Activated naive CD4-positive, alpha-beta T cell treated with anti-CD3 and anti-CD28 coated beads, Interleukin-2, amount 10 ng/mL, durations not matched to agents 7 days and 5 days (primary cell): ENCODE measurements at places on chromosomes 2 and 18.

- DNase-seq = no peak
Measured at GRCh38 chr2:112643488-112643887, 2.3 kb upstream of the SLC20A1 start.

GRCh38 chr18:13217466-13217961 is 1.0 kb upstream of the LDLRAD4 start:
- peak; percentile 71 for DNase-seq

DNA sequence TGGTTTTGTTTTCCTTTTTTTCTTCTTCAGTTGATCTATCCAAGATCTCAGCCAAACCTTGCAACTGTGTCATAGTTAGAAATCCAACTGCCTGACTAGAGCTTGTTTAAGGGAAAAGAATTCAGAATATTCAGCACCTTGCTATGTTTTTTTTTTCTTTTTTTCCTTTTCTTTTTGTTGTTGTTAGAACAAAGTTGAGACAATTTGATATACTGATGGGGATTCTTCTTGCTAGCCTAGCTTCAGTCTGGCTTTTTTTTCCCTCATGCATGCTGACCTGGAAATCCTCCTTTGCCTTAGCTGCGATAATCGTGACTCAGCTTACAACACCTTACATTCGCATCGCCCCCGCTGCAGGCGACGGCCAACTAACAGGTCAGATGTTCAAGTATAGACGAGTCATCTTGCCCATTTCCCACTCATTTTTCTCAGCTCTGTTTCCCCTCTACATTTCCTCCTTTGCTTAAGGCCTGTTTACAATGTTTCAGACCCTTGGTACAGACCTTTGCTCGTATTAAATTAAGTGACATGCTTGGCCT is 487.2 kb upstream of the RAB12 start:
- DNase-seq = no peak

DNA sequence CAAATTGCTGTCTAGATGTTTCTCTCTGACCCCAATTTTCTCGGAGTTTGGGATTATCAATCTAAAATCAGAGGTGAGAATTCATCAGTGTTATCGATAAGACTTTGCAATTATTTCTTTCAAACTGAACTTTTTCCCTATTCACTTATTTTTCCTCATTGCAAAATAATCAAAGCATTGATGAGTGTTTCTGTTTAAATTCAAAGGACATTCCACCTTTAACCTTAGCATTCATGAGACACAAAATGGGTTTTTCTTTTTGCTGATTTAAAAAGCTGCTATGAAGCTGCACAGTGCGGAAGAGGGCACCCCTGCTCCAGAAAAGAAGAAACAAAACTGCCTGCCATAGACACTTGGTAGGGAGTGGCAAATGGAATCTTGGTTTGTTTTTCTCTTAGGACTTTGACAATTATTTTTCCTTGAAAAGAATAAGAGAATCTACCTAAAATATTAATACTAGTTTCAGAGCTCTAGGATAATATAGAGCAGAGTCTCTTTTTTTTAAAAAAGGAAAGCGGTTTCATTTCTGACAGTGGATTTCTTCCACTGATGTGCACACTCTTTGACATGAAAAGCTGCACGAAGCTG is 203.4 kb downstream of the TGIF1 start:
- no peak for DNase-seq

DNA sequence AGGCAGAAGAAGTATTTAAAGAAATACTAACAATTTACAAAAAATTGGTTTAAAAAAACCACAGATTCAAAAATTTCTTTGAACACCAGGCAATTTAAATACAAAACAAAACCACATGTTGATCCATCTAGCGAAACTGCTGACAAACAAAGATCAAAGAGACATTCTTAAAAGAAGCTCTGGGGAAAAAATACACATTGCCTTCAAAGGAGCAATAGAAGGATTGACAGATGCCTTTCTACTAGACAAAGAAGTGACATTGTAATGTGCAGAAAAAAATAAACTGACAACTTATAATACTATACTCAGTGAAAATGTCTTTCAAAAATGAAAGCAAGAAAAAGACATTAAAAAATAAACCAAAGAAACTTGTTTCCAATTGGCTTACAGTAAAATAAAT is 12.6 kb upstream of the EIF2AK3 start:
- no peak for DNase-seq

DNA sequence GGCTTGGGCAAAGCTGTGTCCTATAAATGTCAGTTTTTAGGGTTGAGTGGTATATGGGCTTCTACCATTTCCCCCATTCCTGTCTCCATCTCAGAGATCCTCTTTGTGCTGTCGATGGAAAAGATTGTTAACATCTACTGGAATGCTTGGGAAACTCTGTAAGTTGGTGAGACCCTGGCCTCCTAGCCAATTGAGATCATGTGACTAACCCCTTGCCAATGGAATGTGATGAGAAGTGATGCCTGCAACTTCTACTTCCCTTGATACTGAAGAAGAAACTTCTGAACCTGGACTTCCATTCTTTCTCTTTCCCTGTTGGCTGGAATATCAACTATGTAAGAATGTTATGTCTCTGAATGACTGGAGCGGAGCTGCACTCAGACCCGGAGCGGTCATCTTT is 14.5 kb downstream of the SLC39A10 start:
- no peak for DNase-seq

- DNase-seq = peak; percentile 7
Measured at GRCh38 chr2:239793836-239794235, 231.3 kb downstream of the NDUFA10 start.

DNA sequence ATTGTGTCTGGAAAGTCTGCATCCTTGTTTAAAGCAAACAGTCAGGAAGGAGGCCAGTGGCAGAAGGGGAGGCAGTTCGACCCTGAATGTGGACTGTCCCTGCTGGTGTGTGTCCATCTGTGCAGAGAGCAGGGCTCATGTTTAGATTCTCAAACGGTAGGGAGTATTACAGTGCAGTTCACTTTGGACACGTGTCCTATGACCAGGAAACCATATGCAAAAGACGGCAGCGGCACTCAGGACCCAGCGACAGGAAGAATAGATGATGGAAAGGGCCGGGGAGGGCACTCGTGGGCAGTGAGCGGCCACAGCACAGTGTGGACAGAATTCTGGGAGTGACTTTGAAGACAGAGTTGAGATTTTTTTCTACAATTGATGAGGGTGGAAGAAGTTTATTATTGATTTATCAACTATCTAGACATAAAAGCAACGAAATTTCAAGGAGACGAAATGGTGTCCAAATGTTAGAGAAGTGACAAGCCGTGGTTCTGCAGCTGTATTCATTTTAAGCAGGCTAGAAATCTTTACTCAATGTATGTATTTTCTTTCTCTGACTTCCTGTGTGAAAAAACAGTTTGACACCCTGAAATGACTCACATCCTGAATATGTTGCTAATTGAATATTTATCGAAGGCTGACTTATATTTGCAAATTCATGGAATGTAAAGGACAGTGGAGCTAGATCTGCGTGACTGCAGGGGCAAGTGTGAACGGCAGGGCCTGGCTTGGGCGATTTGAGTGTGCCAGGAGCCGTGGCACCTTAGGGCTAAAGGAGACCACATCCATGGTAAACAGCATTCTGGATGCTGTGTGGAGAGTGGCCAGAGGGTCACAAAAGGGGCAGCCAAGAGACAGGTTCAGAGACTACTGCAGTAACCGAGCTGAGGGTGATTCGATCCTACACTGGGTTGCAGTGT is 214.2 kb downstream of the PTGR3 start:
- peak; percentile 24 for DNase-seq

GRCh38 chr2:121429927-121430520 is 100.7 kb upstream of the RNU4ATAC start:
- DNase-seq = no peak

- DNase-seq = no peak
Measured at GRCh38 chr2:233936089-233936488, 18.9 kb downstream of the TRPM8 start.

DNA sequence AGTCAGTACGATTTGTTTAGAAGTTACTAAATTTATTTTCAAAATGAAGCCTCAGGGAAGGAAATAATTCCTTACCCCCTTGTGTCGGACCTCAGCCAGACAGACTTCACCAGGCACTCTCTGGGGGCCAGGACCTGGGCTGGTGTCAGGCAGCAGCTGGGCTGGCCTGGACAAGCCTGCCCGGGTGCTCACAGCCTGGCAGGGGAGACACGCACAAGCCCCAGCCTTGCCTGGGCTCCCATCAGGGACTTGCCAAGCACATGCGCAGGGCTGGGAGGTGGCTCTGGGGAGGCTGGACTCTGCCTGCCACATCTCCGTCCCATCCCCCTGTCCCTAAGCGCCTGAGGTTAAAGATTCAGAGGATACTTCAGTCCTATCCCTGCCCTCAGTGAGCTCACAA is 56.8 kb upstream of the HS6ST1 start:
- DNase-seq = no peak

GRCh38 chr2:50751311-50752031 is 280.5 kb downstream of the NRXN1 start:
- no peak for DNase-seq
